ENCODE measurements at places on chromosomes 11 and 22. TPM values are rescaled to one million over a fixed set of nuclear protein-coding genes. Genes with fewer than 3 reads are reported as not detected.

- peak overlapping the region; percentile 15 for H3K27ac ChIP-seq
- no peaks in the 10 kb centered on the region for H3K27me3 ChIP-seq
- peaks cover 31% of the 10 kb centered on the region for H3K4me1 ChIP-seq
- H3K4me3 ChIP-seq, result no peak overlapping the region
Measured at GRCh38 chr11:44766112-44766971, 39.6 kb downstream of the TSPAN18 start.

DNA sequence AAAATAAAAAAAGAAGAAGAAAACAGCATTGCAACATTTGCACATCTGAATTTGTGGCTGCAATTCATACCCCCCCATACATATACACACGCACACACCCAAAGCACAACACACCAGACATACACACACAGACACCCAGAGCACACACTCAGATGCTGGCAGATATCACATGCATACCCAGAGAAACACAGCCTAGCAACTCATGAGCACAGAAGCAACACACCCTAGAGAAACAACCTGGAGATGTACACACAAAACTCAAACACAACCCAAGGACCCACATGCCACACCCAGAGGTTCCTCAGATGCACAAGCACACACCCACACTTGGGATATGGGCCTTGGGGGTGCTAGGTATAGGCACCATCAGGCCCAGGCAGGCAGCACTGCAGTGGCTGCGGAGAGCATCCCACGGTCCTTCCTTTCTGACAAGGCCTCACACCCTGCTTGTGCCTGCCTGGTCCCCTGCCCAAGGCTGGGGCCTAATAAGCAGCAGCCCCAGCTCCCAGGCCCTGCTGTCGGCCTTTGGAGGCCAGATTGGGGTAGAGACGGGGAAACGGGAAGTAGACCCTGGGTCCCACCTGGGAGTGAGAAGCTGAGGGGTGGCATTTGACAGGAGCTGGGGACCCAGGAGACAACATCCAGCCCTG is 3.1 kb downstream of the CST6 start:
- no peaks in the 10 kb centered on the region for H3K4me1 ChIP-seq
- H3K27me3 ChIP-seq, result peaks cover 33% of the 10 kb centered on the region
- H3K4me3 ChIP-seq, result no peak overlapping the region
- no peak for DNase-seq

GRCh38 chr22:30523646-30524489 is 18.4 kb upstream of the SEC14L4 start:
- H3K27me3 ChIP-seq, result no peaks in the 10 kb centered on the region
- no peaks in the 10 kb centered on the region for H3K36me3 ChIP-seq
- no peak overlapping the region for H3K27ac ChIP-seq
- no peaks in the 10 kb centered on the region for H3K4me1 ChIP-seq

DNA sequence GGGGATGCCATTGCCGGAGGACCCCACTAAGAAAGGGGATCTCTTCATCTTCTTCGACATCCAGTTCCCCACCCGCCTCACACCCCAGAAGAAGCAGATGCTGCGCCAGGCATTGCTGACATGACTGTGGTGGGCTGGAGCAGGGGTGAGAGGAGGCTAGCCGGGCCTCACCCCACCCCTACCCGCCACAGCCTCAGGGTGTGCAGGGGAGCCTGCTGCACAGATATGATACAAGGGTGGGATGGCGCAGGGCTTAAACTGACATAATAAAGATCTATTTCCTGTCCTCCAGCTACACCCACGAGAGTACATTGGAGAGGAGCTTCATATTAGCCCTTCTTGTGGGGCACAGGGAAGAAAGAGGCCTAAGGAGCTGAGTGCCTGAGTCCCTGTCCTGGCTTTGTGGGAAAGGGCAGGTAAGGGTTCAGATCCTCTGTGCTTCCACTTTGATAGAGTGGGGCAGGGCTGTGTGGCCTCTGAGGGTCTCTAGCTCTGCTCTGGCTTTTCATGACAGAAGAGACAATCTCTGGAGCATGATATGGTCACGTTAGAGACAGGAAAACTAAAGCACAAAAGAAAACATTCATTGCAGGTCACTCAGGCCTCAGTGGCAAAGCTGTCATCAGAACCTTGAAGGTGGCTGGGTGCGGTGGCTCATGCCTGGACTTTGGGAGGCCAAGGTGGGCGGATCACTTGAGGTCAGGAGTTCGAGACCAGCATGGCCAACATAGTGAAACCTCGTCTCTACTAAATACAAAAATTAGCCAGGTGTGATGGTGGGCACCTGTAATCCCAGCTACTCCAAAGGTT is 12.4 kb downstream of the UCP2 start:
- H3K27ac ChIP-seq, result no peak overlapping the region
- no peaks in the 10 kb centered on the region for H3K36me3 ChIP-seq
- no peak for DNase-seq
- H3K4me3 ChIP-seq, result no peak overlapping the region

- DNase-seq, result peak; percentile 23
- no peak overlapping the region for H3K27ac ChIP-seq
- H3K27me3 ChIP-seq, result no peaks in the 10 kb centered on the region
- H3K4me3 ChIP-seq, result no peak overlapping the region
Measured at GRCh38 chr11:76277298-76278175, 71.2 kb upstream of the WNT11 start.

DNA sequence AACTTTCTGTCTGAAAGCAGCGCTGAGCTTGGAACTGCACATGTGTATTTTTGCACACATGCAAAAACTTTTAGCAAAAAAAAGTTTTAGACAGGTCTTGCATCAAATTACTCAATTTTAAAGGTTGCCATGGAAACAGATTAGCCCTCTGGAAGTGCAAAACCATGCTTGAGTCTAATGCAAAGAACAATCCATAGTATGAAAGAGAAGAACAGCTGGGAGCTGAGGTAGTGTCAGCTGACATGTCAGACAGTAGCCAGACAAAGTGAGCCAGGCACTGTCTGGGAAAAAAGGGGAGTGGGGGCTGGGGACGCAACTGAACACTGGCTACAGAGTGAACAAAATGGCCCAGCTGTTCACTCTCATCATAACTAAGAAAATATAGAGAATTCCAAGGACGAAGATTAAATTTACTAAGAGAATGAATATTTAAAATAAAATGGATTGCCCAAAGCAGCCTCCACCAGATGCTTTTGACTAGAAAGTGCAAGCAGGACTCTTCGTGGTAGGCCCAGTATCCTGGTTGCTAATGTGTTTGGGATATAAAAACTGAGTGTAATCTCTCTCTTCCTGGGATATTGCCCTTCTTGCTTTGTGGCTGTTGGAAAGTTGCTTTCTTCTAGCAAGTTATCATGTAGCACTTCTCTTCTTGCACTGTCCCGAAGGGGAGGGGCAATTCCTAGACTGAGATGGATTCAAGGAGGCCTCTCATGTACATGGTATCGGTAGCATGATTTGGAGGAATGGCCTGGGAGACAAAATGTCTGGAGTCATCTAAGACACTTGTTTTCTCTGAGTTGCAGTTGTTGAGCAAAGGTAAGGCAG is 434.1 kb upstream of the FAT3 start:
- H3K4me1 ChIP-seq, result peaks cover 12% of the 10 kb centered on the region
- DNase-seq, result peak; percentile 10
- H3K4me3 ChIP-seq, result no peak overlapping the region

DNA sequence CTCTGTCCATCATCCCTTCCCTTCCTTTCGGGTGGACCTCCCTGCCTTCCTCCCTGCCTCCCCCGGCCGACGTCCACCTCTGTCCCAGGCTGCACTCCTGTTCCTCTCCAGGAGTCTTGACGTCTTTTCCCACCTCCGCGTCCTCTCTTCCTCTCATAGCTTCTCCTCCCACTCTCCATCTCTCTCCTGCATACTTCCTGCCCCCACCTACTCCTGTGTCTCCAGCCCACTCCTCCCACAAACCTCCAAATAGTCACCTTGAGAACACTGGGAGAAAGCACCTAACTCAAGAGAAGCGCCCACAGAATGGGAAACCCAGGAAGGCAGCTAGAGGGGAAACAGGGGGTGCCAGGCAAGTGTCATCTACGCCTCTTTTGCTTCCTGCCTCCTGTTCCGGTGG is 60.8 kb downstream of the PDE2A start:
- no peak overlapping the region for H3K27ac ChIP-seq
- DNase-seq, result no peak
- no peak overlapping the region for H3K4me3 ChIP-seq

GRCh38 chr11:46015941-46016340 is 93.5 kb downstream of the LARGE2 start:
- no peak overlapping the region for H3K4me3 ChIP-seq
- DNase-seq, result no peak
- no peaks in the 10 kb centered on the region for H3K27me3 ChIP-seq
- H3K27ac ChIP-seq, result no peak overlapping the region

DNA sequence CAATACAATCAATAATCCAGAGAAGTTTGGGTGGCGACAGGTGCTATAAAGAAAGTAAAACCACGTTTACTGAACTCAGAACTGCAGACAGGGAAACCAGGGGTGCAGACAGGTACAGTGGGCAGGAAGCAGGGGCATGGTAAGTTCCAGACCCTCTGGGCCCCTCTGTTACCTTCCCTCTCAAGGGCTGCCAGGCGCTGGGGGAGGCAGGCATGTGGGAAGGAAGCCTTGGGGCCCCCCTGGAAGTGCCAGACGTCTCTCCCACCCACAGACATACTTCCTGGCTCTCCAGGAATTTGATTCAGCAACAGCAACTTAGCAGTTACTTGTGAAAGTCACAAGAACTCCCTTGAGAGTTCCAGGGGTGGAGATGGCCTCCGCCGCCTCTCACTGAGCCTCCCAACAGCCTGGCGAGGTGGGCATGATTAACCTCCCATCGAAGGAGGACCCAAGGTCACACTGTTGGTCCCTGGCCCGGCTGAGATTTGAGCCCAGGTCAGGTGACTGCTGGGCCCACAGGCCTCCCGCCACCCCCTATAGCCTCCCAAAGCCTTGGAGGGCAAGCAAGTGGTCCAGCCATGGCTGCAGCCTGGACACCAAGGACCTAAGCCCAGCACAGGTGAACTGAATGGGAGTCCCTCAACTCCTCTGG is 14.1 kb upstream of the TSKU start:
- H3K4me1 ChIP-seq, result peaks cover 41% of the 10 kb centered on the region
- no peak for DNase-seq
- H3K36me3 ChIP-seq, result no peaks in the 10 kb centered on the region
- no peaks in the 10 kb centered on the region for H3K27me3 ChIP-seq
- no peak overlapping the region for H3K27ac ChIP-seq
- H3K4me3 ChIP-seq, result no peak overlapping the region

GRCh38 chr11:25758145-25758661 is 573.7 kb upstream of the ANO3 start:
- H3K27ac ChIP-seq, result no peak overlapping the region
- H3K27me3 ChIP-seq, result no peaks in the 10 kb centered on the region
- no peak for DNase-seq
- H3K36me3 ChIP-seq, result no peaks in the 10 kb centered on the region

DNA sequence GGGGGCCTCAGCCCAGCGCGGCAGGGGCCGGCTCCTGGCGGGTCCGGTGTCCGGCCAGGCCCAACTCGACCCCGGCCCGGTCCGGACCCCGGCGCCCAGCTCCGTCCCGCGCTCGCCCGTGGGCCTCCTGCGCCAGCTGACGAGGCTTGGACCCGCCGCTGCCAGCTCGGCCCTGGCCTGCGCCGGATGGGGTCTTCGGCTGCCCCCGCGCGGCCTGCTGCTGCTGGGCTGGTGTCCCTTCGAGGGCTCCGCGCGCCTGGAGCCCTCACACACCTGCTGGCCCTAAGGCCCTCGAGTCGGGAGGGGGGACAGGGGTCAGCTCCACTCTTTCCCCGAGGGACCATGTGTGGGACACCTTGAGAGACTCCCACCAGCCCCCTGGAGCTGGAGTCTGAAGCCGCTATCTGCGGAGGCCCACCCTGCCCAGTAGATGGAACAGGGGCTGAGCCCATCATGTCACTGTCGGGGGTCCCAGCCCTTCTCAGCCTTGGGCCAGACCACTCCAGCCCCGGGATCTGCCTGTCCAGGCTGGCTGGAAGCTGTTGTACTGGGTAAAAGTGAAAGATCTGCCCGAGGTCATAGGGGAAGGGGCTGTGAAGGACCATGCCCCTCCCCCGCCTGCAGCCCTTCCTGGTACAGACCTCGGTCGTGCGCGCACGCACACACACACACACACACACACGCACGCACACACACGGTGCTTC is 768 bp upstream of the CDKN1C start:
- peaks cover 50% of the 10 kb centered on the region for H3K27me3 ChIP-seq
- H3K4me1 ChIP-seq, result peaks cover 40% of the 10 kb centered on the region
- no peak overlapping the region for H3K27ac ChIP-seq
- H3K4me3 ChIP-seq, result peak overlapping the region; percentile 9
- H3K36me3 ChIP-seq, result no peaks in the 10 kb centered on the region
- DNase-seq, result peak; percentile 85

DNA sequence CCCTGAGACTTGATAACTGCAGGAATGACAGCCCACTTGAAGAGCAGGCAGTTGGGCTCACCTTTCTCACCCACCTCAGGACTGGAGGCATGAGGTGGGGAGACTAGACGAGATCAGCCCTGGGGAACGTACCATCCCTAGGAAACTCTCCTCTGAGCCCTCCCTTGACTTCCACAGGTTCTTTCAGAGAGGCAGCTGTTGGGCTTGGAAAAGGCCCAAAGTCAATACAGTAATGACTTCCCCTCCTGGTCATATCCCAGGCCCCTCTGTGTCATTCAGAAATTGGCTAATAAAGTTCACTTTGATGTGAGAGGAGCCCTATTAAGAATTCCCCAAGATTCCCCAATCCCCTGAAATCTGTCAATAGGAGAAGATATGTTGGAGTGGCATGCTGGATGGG is 5.8 kb upstream of the NECTIN1 start:
- DNase-seq, result no peak
- H3K36me3 ChIP-seq, result no peaks in the 10 kb centered on the region
- H3K27me3 ChIP-seq, result no peaks in the 10 kb centered on the region
- H3K4me3 ChIP-seq, result no peak overlapping the region
- peaks cover 11% of the 10 kb centered on the region for H3K4me1 ChIP-seq
- no peak overlapping the region for H3K27ac ChIP-seq

- no peak overlapping the region for H3K4me3 ChIP-seq
- no peak overlapping the region for H3K27ac ChIP-seq
- no peaks in the 10 kb centered on the region for H3K36me3 ChIP-seq
- H3K27me3 ChIP-seq, result no peaks in the 10 kb centered on the region
- no peaks in the 10 kb centered on the region for H3K4me1 ChIP-seq
- DNase-seq, result no peak
Measured at GRCh38 chr11:67664696-67665540, 9.5 kb downstream of the ALDH3B2 start.

- H3K27ac ChIP-seq, result peak overlapping the region; percentile 93
- DNase-seq, result peak; percentile 94
- peak overlapping the region; percentile 53 for H3K4me3 ChIP-seq
- no peaks in the 10 kb centered on the region for H3K27me3 ChIP-seq
- no peaks in the 10 kb centered on the region for H3K36me3 ChIP-seq
- H3K4me1 ChIP-seq, result peaks cover 62% of the 10 kb centered on the region
Measured at GRCh38 chr22:35914665-35915476, 113.8 kb downstream of the RBFOX2 start.

GRCh38 chr11:93922830-93923229 is 72.4 kb upstream of the VSTM5 start:
- H3K36me3 ChIP-seq, result no peaks in the 10 kb centered on the region
- no peak overlapping the region for H3K27ac ChIP-seq
- no peaks in the 10 kb centered on the region for H3K4me1 ChIP-seq
- H3K4me3 ChIP-seq, result no peak overlapping the region
- no peaks in the 10 kb centered on the region for H3K27me3 ChIP-seq

The DEFB131B gene
- not detected for total RNA-seq

The MAP4K2 gene
- 27.7 TPM for total RNA-seq

The BIRC3 gene
- 0.09 TPM for total RNA-seq

The PRR33 gene
- not detected for total RNA-seq

The PAX6 gene
- total RNA-seq, result 215 TPM

All from neural progenitor cell (in vitro differentiated cells).